Activated CD8-positive, alpha-beta memory T cell treated with anti-CD3 and anti-CD28 coated beads, Interleukin-2, amount 10 ng/mL, durations not matched to agents 7 days and 5 days (primary cell): ENCODE measurements at places on chromosomes 1 and 21. TPM values are rescaled to one million over a fixed set of nuclear protein-coding genes. Genes with fewer than 3 reads are reported as not detected.

Gene MLLT11
- 5.0 TPM for total RNA-seq

- H3K27me3 ChIP-seq, result peaks cover 19% of the 10 kb centered on the region
- no peak overlapping the region for H3K4me3 ChIP-seq
- no peaks in the 10 kb centered on the region for H3K36me3 ChIP-seq
Measured at GRCh38 chr1:53653200-53653575, 85.8 kb downstream of the GLIS1 start.

Gene MTARC2
- not detected for total RNA-seq

- peaks cover 35% of the 10 kb centered on the region for H3K4me1 ChIP-seq
- H3K27me3 ChIP-seq, result peaks cover 8% of the 10 kb centered on the region
- peak overlapping the region; percentile 66 for H3K27ac ChIP-seq
Measured at GRCh38 chr1:107935396-107936064, 29.4 kb downstream of the VAV3 start.

GRCh38 chr1:51648180-51649109, 31.6 kb downstream of the OSBPL9 start:
- no peak overlapping the region for H3K27ac ChIP-seq
- DNase-seq, result no peak
- no peaks in the 10 kb centered on the region for H3K4me1 ChIP-seq
- no peak overlapping the region for H3K4me3 ChIP-seq
- no peaks in the 10 kb centered on the region for H3K27me3 ChIP-seq

GRCh38 chr1:234149217-234149616, 224.0 kb upstream of the COA6 start:
- peaks cover 13% of the 10 kb centered on the region for H3K4me1 ChIP-seq
- DNase-seq, result no peak
- no peak overlapping the region for H3K4me3 ChIP-seq
- peaks cover 3% of the 10 kb centered on the region for H3K36me3 ChIP-seq
